Stomach (tissue), 19 donors: ENCODE measurements at places on chromosomes 4 and X. TPM values are rescaled to one million over a fixed set of nuclear protein-coding genes. Genes with fewer than 3 reads are reported as not detected.

Gene MAGEC3
- total RNA-seq, result not detected

GRCh38 chr4:26459054-26459755 is 31.1 kb downstream of the CCKAR start:
- DNase-seq, result peak; percentile 81

GRCh38 chrX:48532161-48532560 is 7.4 kb upstream of the TBC1D25 start:
- DNase-seq, result no peak

- DNase-seq, result no peak
Observed at GRCh38 chr4:10104211-10104990, 12.2 kb downstream of the WDR1 start.

- DNase-seq, result no peak
Observed at GRCh38 chr4:126752702-126753101, 880.1 kb upstream of the INTU start.

GRCh38 chr4:53235547-53235946 is 130.3 kb downstream of the SCFD2 start:
- DNase-seq, result no peak

DNA sequence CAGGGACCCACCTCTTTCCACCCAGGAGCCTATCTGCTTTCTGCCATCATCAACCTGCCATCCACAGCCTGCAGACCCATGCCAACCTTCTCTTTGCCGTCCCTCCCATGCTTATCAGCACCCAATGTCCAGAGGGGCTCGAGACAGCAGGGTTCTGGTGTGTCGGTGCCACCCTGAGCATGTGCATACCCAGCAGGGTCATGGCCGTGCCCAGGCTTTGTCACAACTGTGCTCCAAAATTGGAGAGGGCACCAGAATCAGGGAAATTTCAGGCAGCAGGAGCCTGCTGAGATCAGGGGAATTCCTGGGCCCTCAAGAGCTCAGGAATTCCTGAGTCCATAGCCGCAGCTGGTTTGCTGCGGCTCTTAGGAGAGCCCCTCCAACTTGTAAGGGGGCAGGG is 330.6 kb downstream of the CCSER1 start:
- no peak for DNase-seq

DNA sequence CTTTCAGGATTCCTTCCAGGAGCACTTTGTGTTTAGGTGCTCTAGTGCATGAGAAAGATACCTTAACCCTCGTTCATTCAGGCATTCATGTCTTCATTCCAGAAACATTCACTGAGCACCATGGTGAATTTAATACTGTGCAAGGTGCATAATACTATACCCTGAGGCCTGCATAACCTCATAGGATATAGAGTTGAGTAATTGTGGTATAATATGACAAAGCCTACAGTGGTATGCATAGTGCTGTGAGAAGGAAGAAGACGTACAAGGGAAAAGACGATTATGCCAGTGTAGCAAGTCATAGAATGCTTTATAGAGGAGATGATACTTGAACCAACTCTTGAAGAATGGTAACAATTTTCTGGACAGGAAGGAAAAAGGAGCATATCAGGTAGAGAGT is 34.3 kb downstream of the MTM1 start:
- no peak for DNase-seq

GRCh38 chrX:132488819-132489577 is at the start of gene MBNL3:
Gene MBNL3, minus strand, starts transcription at chrX:132489038. Its CDS starts 49,427 bp downstream, at chrX:132439611.
- DNase-seq, result peak; percentile 86

- no peak for DNase-seq
Observed at GRCh38 chrX:75786290-75786689, 1.2 kb upstream of the MAGEE2 start.

DNA sequence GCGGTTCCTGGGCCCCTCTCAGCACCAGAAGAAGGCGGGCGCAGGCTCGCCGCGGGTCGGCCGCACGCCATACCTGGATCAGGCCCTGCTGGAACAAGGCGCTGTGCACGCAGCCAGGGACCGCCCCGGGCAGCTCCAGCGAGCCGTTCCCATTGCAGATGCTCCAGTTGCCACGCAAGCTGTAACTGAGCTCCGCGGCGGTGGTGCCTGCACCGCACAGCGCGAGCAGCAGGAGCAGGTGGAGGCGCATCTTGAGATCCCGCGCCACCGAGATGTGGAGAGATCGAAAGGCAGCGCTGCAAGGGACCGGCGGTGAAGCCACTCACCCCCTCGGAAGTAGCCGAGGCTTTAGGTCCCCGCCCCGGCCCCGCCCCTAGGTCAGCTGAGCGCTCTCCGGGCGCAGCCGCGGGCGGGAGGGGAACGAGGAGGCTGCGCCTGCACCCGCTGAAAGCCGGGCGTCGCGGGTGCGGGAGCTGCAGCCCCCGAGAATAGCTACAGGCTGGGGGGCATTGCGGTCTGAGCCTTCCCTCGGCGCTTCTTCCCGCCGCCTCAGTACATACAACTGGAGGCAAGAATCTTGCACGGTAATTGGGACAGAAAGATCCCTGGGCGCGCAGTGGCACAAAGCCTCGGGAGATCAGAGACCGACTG is at the start of gene MANBA:
Gene MANBA, minus strand, starts transcription at position 324 of the 651 bp plus-strand sequence. Its CDS starts 74 bp downstream, at position 250.
- DNase-seq, result peak; percentile 86
